Mucosa of gallbladder (tissue), 1 donor: ENCODE measurements at places on chromosomes 6 and 20. TPM values are rescaled to one million over a fixed set of nuclear protein-coding genes. Genes with fewer than 3 reads are reported as not detected.
A peak's percentile ranks its signal among the peaks of the same experiment; 100 is the strongest.

DNA sequence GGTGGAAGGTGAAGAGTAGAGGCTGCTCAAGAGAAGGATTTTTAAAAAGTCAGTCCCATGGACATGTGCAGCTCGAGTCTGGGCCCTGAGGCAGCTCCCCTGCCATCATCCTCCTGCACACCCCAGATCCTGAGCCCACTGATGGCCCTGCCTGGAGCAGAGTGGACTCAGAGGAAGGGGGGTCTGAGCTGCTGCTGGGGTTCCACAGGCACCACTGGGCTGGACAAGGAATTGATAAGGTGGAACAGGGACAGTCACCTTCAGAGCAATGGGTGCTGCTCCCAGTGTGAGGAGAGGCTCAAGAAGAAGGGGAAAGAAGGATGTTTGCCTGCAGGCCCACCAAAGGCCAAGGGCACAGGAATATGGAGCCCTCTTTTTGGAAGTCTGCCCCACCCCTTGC is 6.2 kb downstream of the ULBP2 start:
- no peak for DNase-seq

GRCh38 chr20:46406986-46407670 is 713 bp upstream of the ELMO2 start:
- peak; percentile 72 for DNase-seq

DNA sequence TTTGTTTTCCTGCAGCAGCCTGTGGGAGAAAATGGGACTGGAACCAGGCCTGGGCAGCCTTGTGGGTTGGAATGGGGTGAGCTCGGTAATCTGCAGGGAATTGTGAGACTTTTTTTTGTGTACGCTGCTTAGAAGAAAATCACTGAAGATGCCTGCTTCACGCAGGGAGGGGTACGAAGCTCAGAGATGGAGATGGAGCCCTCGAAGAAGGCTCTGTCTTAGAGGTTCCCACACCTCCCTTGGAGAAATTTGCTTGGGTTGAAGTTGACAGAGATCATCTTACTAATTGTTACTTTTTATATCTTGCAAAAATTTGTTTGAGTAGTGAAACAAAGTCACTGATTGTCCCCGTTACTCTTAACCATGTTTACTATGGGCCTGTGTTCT is 894 bp downstream of the PYGB start:
- DNase-seq: no peak

PNPLA1 gene
- 0.14 TPM for total RNA-seq

SLC52A3 gene
- 7.5 TPM for total RNA-seq

SLC16A10 gene
- total RNA-seq: 2.2 TPM
